ENCODE measurements at places on chromosomes 11 and 22.

DNA sequence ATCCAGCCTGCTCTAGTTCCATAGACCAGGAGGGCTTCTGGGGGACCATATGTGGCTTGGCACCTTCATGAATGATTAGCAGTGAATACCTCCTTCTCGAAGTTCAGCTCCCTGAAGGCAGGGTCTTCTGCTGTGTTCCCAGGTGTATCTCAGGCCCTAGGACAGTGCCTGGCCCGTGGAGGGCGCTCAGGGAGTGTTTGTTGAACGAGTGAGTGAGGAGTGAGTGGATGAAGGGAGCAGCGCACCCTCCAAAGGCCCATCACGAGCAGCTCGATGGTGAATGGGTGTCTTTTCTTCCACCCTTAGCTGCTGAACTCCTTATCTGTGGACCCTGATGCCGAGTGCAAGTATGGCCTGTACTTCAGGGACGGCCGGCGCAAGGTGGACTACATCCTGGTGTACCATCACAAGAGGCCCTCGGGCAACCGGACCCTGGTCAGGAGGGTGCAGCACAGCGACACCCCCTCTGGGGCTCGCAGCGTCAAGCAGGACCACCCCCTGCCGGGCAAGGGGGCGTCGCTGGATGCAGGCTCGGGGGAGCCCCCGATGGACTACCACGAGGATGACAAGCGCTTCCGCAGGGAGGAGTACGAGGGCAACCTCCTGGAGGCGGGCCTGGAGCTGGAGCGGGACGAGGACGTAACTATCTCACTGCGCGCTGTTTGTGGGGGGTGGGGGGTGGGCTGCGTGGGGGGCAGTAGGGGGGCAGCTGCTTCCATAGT is 9.5 kb downstream of the ANO1 start:
- DNase-seq: no peak

DNA sequence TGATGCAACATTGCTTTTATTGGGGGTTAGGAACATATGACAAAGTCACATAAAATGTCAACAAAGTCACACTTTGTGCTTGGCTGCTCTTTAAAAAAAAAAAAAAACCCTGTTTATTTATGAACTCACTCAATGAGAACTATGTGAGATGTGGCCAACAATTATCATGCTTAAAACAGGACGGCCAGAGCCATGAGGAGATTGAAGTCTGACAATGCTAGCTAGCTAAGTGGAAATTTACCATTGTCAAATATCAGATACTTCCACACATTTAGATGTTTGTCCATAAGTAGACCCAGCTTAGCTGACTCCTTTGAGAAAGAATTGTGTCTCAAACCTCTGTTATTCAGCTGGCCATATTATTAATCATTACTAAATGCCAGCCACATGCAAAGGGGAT is 26.9 kb downstream of the BLID start:
- DNase-seq: no peak

GRCh38 chr11:117950301-117950700 is 21.1 kb upstream of the TMPRSS13 start:
- DNase-seq: no peak

DNA sequence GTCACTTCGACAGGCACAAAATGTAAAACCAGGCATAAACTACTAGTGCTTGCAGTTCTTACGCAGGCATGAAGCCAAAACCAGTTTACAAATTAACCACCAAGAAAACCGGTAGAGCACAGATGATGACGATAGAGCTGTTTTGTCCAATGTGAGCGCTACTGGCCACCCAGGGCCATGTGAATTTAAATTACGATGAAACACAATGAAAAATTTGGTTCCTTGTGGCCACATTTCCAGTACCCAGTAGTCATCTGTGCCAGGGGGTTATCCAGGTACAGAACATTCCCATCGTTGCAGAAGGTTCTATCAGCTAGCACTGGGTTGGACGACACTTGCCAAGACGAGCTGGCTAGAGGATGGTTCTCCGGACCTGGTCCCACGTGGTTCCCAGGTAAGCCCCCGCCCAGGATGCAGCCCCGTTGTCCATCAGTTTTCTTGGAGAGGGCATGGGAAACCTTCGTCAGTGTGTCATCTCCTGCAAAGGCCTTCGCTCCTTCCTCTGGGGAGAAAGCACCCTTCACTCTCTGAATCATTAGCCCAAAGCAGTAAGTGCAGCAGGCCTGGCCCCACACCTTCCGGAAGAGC is 1.1 kb upstream of the CD81 start:
- no peak for DNase-seq

DNA sequence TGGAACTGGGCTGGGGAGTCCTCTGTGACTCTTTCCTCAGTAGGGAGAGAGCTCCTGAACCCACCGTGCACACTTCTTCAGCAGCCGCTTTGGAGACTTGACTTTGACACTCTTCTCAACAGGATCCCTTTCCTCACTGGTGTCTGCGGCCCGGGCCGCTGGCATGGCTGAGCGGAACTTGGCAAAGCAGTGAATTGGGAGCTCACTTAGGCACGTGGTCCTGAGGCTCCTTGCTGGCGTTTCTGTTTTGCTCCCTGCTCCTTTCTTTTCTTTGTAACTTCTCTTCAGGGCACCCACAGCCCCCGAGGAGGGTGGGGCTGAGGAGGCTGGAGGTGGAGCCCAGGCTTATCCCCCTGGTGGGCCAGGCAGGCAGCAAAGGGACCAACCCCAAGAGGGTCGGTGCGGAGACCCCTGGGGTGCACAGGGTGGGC is 8.4 kb upstream of the KCNQ1OT1 start:
- DNase-seq: no peak

- no peak for DNase-seq
Observed at GRCh38 chr11:44033856-44034255, 13.9 kb upstream of the ACCSL start.

DNA sequence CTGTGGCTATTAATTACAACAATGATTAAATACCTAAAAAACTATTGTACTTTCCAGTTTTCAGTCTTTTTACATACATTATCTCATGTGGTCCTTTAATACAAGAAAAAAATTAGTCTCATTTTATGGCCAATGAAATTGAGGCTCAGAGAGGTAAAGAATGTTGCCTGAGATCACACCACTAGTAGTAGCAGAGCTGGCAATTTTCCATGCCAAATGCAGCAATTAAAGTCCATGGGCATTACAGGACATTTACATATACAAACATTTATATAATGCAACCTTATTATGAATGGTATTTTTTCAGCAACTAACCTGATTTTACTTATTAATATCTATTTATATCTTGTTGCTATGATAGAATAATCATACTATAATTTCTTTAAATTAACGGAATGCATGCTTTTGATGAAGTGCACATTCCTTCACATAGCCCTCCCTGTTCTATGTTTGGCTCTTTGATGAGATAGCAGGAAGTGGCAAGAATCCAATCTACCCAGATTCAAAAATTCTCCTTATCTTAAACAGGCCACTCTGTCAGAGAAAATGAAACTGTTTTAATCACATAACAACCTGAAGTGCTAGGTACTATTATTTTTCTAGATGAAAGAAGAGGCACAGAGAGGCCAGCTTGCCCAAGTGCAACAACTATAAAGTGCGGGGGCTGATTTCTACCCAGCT is 120.9 kb upstream of the LDLRAD3 start:
- DNase-seq: no peak
